Cardiac ventricle fibroblast (primary cell): ENCODE measurements at places on chromosomes 6 and 20. TPM values are rescaled to one million over a fixed set of nuclear protein-coding genes. Genes with fewer than 3 reads are reported as not detected.

Gene HRH3
- total RNA-seq: not detected in 2 replicates

Gene KCNK15
- 2.3 and 2.5 TPM in 2 replicates for total RNA-seq

Gene ETV7
- total RNA-seq: 0.54 and 1.6 TPM in 2 replicates

Gene SNX21
- total RNA-seq: 71.0 and 101 TPM in 2 replicates

Gene TPX2
- 6.8 and 6.9 TPM in 2 replicates for total RNA-seq
